ENCODE measurements at places on chromosomes 3 and 15.

DNA sequence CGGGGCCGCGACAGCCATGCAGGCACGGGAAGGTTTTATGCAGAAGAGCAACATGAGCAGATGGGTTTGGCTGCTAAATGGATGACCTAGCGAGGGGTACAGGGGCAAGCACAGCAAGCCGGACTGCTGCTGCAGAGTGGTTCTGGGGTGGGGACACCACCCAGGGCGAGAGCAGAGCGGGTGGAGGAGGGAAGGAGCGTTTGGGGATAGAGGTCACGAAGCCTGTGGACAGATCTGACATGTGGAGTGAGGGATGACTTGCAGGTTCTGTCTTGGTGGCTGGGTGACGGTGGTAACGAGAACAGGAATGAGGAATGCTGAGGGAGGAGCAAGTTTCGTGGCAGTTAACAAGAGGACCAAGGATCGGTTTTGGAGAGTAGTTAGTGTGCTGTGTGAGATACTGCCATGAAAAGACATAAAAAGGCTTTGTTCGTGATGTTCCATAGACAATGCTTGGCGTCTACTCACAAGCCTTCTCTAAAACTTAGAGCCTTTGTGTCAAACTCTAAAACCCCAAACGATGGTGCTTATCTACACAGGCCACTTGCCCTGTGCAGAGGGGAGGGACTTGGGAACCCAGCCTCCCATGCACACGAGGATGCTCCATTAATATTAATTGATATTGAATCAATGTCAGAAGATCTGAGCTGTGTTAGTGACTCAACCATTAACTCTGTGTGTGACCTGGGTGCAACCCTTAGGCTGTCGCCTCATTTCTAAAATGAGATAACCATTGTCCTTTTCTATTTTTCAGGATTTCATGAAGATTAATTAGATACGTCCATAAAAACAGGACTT, 132.7 kb upstream of the SLC2A2 start:
- no peak for DNase-seq

DNA sequence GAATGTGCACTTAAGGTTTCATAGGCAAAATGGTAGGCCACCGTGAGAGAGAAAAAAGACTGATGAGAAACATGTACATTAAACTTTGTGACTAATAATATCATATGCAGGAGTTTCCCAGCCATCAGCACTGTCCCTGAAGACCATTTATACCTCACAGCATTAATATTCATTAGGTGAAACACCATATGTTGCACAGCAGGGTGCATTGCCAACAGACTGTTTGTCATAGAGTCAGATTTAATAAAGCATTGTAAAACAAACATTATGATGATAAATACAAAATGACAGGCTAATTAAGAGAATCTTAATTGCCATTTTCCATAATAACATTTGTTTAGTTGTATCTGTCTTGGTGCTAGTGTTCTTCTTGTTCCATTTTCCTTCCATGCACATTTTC, 578.3 kb downstream of the EPHA3 start:
- DNase-seq = no peak

- no peak for DNase-seq
Observed at GRCh38 chr3:190912736-190913135, 50.2 kb upstream of the GMNC start.

GRCh38 chr3:126746395-126747177, 42.5 kb downstream of the CHCHD6 start:
- no peak for DNase-seq

DNA sequence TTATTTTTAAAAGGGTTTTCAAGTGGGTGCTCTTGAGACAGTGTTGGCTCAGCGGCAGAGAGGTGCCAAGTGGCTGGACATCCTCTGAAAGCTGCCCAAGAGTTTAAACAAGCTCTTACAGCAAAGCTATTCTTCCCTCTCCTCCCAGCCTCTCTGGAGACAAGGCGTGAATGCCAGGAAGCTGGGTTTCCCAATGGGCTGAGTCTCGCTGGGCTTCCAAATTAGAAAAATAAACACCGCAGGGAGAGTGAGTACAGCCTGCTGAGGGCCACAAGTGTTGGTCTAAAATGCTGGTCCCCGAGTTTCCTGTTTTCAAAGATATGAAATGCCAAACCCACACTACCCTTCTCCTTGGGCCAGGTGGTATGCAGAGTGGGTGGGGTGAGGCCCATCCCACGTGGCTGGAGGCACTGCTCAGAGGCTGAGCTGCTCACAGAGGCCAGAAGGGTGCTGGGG, 36.4 kb downstream of the ZDHHC3 start:
- no peak for DNase-seq

DNA sequence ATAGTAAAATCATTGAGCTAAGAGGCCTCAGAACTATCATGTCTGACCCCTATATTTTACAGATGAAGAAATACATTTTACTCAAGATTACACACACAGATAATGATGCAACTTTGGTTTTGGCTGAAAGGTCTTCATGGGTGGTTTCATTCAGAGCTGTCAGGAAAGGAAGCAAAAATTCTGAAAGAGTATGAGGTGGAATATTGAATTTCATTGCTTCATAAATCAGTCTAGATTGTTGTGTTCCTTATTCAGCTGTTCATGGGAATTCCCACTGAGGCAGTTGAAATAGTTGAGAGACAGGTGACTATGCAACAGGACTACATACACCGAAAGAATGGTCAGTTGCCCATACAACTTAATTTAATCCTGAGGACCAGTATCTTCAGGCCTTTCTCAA, 39.4 kb downstream of the CD200 start:
- DNase-seq = no peak

DNA sequence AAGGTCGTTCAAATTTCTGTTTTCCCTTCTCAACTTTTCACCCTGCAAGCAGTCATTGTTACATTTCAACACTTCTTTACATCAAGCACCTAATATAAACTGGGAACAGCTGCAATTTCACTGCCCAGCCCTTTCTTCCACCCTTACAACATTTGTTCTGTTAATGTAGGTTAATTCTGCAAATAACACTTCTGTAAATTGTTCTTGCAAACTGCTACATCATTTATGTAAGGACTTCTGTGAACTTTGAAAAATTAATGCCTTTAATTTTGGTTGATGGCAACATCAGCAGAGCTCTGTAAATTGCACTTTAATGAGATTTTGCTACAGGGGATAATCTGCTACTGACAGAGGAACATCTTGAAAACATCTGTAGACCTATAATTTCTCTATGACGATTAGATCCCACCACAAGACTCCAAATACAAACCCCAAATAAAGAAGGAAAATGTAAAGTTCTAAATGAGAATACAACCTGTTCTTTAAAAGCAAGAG, 93.5 kb downstream of the ZIC4 start:
- no peak for DNase-seq

- DNase-seq = no peak
Observed at GRCh38 chr3:7461202-7461825, 600.4 kb downstream of the GRM7 start.

DNA sequence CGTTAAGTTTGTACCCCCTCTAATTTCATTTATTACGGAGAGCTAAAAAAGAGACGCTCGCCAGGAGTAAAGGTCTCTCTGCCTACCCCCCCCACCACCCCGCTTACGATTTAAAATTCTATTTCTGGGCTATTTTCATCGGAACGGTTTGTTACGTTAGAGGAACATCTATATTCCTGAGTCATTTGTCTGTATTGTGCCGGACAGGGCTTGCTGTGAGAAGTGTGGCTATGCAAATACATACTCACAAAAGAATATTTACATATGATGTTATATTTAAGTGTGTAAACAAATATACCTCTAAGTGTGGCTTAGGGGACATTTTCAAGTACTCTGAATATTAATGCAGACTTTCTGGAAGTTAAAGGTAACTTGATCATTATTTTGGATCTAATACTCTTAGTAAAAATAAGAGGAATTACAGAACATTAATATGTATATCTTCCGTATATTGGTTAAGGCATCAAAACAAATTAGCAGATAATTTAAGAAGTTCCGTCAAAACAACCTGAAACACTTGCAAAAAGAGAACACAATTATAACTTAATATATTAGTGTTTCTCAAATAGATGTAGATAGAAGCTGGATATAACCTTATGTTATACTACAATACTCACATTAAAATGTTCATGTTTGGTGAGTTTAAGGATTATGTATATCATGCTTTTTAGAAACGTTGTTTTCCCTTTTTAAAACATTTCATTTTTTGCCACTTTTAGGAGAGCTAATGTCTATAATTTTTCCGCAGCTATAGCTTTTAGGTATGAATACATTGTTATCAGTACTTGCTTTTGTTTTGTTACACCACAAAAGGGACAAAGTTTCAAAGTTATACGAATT, 1.6 kb upstream of the SHOX2 start:
- DNase-seq = no peak

DNA sequence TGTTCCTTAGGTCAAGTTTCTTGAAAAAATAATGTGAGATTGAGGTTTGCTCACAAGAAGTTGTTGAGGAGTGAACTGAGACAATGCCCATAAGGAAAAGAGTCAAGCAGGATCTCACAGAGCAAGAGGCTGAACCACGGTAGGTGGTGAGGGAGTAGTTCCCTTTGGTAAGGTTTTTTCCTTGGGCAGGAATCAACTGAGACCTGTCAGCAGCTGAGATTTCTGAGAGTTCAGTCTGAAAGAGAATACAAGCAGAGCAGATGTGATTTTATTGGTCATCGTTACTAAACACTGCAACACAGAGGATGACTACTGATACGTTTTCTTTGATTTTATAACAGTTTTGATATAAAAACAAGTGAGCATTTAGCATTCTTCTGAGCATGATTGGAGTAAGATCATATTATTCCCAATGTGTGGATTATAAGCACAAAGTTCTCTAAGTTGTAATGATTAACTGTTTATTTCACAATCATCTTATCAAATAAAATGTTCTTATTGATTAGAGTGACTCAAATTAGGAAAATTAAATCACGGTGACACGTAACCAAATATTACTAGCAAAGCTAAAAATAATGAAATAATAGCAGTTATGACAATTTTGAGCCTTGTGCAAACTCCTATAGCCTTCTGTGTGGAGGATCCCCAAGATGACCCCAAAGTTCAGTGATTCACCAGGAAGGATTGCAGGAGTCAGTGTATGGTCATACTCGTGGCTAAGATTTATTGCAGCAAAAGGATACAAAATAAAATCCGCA, 346.2 kb upstream of the ZNF717 start:
- no peak for DNase-seq
